CD4-positive, alpha-beta T cell treated with Interleukin-6 at 100 ng/mL for 8 hours (primary cell): ENCODE measurements at places on chromosomes 1 and 21.
A peak's percentile ranks its signal among the peaks of the same experiment; 100 is the strongest.

DNA sequence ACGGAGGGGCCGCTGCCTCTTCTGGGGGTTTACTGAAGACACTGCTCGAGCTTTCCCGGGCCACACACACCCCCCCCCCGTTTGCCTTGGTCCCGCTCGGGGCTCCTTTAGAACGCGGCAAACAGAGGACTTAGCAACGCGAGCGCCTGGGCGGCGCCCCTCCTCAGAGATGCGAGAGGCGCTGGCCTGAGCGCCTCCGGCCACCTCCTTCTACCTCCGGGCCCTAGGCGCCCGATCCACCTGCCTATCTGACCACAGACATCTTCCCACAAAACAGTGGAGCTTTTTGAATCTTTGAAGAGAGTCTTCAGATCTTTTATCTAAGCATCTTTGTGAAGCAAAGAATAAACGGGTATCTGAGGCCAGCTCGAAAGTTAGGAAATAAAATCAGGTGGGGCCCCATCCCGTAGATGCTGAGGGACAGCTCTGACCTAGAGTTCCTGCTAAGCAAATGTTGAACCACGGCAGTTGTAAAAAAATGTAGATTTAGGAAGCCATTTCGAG, 436 bp upstream of the TTLL7 start:
- peak; percentile 14 for DNase-seq

GRCh38 chr1:69321311-69321710, 246.4 kb upstream of the LRRC7 start:
- no peak for DNase-seq

- DNase-seq: no peak
Observed at GRCh38 chr1:108889706-108890384, 13.1 kb downstream of the GPSM2 start.

DNA sequence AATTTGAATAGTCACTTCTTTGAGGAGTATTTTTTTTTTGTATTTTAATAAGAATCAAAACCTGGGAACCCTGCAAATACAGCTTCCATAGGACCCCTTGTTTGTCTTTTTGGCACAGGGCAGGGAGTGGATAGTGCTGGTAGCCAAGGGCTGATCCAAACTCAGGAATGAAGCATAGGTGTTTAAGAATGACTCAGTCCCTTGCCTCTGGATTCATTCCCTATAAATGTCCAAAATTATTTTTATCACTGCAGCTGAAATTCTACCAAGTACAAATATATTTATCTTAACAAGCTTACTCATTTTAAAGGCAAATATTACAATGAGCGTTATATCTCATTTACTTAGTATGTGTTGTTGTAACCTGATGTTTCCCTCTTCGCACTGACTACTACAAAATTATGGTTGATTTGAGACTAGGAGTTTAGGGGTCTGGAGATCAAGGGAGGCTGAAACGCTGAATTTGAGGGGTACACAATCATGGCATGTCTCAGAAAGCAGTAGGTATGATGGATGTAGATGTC, 278.6 kb upstream of the LYPLAL1 start:
- no peak for DNase-seq

DNA sequence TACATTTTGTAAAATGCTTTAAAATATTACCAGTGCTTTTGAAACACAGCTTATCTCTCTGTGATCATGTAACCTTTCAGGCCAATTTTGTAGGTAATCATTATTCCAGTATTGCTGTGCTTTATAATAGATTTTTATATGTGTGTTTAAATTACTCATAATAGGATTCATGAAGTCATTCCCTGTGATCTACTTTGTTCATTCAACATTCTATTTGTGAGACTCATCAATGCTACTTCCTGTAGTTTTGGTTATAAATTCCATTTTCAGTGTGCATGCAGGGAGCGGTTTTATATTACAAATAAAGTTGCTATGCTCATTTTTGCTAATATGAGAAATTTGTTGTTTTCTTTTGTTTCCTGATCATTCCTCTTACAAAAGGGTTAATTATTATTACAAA, 4.1 kb upstream of the OR2M5 start:
- DNase-seq: no peak

- DNase-seq: no peak
Observed at GRCh38 chr1:183306317-183307042, 111.7 kb downstream of the NMNAT2 start.

- no peak for DNase-seq
Observed at GRCh38 chr1:5611851-5612250, 380.4 kb downstream of the NPHP4 start.

DNA sequence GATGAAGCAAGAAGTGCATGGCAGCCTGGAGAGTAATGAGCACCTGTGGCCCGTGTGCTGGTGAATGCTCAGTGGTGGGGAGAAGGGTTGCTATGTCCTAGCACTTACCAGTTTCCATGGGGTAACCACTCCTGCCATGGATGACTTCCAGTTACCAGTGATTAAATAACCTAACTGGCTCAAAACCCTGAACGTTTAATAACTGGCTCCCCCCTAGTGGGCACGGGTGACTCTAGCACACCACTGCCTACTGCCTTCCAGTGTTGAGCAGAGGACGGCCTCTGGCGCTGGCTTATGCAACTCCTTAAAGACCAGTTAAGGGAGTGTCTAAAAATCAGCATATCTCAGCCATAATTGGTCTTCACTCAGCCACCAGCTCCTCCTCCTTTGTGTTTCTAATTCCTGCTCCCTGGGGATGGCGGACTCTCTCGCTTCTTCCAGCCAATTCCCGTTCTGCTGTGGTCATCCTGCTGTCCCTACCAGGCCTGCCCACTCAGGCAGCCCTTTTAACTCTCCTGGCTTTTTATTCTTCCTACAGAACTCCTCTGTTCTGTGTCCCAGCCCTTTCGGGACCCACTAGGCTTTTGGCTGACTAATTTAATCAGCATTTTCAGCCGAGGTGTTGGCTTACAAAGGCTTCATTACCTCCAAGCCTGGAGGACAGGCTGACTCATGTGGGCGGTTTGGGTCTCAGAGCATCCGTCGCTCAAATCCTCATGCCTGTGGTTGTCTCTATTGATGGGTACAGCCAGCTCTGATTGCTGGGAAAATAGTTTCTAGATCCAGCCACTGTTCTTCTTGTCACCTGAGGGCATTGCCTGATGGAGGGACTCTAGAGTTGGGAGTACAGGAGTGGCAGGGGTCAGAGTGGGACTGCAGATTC, 332.4 kb downstream of the CAMTA1 start:
- no peak for DNase-seq

GRCh38 chr1:108316545-108316944, 72.7 kb upstream of the NBPF4 start:
- no peak for DNase-seq

GRCh38 chr21:36544545-36544944, 64.6 kb upstream of the CLDN14 start:
- no peak for DNase-seq

DNA sequence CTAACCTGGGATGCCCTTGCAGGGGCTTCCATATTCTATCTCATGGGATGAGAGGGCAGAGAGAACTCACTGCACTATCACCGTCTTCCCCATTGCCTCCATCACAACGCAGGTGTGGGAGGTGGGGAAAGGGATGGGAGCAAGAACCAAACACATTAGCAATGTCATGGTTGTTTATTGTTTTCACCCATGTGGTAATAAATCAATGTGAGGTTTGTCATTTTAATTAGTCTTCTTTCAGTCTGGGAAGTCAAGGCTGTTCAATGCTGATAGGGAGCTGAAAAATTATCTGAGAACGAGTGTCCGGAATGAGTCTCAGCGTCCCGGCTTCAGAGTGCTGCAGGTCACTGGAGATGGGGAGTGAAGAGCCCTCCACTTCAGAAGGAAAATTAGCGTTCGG, 268.5 kb downstream of the DUSP10 start:
- no peak for DNase-seq

GRCh38 chr21:25490742-25491141, 116.5 kb downstream of the MRPL39 start:
- DNase-seq: no peak

DNA sequence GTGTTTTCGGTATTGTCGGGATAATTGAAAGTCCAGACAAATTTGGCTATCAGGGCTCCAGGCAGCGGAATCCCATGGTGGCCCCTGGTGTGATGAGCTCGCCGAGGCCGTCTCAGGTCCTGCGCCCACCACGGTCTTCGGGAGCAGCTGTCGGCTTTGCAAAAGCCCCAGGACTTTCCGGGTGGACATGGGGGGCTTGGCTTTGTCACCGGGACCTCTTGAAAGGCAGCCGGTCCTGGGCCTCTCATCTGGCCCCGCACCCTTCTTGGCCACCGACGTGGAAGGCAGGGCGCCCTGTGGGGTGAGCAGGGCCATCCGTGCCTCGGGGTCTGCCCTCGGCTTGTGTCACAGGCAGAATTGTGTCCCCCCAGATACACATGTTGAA, 87.1 kb upstream of the ACTRT2 start:
- no peak for DNase-seq

GRCh38 chr1:64654519-64655341, 90.1 kb upstream of the RAVER2 start:
- no peak for DNase-seq

DNA sequence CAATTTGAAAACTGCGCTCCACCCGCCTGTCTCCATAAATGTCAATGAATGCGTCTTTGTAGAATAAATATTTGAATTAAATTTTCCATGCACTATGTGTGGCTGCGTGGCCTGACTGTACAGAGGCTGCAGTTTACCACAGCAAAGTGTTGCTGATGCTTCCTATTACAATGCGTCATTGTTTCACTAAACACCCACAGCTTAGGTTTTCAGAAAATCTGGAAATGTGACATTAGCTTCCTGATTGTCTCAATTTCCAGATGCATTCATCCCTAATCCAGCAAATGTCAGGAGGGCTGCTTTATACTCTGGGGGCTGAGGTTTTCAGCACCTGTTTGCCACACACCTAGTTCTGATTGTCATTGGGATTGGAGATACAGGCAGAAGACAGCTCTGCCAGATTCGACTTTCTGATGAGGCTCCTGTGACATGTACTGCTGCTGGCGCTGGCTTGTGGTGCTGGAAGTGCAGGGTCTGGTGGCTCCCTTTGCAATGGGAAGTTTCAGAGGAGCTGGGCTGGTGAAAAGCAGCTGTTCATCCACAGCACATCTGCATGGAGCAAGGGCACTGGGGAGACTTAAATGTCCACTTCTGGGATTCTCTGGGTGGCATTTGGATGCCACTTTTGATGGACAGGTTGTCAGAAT, 40.0 kb downstream of the URB2 start:
- no peak for DNase-seq

DNA sequence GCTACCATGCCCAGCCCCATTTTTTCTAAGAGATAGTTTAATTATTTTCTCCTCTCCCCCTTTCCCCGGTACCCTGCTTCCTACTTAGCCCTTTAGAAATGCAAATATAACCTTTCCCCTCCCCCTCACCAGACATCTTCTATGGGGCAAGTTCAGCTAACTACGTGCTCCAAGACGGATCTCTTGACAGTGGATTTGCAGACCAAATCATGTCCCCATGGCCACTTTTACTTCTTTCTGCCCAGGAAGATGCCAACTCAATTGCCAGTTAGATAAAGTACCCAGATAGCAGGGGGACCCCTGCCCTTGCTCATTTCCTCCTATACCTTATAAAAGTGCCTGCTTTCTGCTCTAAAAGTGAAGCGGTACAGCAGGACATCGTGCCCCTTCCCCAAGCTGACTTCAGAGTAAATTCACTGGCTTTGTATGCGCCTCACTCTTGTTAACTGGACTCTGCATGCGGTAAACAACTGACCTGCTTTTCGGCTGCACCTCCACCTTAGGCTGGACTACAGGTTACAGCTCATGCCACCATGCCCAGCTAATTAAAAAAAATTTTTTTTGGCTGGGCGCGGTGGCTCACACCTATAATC, 7.4 kb downstream of the DNAJC11 start:
- DNase-seq: no peak

- peak; percentile 3 for DNase-seq
Observed at GRCh38 chr1:28087614-28088167, 719 bp downstream of the EYA3 start.

DNA sequence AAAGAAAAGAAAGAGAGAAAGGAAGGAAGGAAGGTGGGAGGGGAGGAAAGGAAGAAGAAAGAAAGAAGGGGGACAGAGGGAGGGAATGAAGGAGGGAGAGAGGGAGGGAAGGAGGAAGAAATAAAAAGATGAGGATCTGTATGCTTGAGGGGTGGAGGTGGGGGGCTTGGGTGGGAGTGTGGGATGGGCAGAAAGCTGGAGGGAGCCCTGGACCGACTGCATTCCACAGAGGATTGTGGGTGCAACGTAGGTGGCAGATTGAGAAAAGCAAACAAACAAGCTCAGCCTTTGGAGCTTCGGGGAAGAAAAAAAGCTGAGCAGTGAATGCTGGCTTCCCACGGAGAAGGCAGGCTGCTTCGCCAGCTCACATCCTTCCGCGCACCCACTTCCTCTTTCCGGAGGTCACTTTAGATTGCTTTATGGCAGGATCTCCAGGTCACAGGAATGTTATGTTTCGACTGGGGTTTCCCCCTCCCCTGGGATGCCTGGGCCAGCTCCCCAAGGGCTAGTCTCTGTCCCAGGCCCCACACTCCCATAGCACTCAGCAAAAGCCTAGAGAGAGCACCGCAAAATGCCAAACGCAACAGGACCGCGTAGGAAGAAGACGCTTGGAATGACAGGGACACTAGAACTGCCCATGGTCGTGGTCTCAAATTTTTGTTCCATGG, 20.7 kb upstream of the LGALS8 start:
- peak; percentile 11 for DNase-seq

DNA sequence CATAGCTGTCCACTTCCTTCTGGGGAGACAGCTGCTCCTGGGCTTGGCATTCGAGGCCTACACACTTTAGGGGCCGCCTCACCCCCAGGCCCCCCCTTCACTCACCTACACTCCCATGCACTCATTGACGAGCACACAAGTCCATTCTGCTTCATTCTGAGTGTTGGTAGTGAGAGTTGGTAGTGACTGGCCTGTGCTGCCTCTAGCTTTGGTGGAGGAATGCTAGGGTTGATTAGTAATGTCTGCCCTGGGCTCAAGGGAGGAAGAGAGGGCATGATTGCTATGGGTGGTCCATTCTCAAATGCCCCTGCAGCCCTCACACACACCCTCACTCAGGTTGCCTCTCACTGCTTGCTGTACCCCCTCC, 30.4 kb downstream of the TRIM11 start:
- DNase-seq: no peak

- DNase-seq: no peak
Observed at GRCh38 chr1:101059945-101060542, 34.5 kb upstream of the DPH5 start.

DNA sequence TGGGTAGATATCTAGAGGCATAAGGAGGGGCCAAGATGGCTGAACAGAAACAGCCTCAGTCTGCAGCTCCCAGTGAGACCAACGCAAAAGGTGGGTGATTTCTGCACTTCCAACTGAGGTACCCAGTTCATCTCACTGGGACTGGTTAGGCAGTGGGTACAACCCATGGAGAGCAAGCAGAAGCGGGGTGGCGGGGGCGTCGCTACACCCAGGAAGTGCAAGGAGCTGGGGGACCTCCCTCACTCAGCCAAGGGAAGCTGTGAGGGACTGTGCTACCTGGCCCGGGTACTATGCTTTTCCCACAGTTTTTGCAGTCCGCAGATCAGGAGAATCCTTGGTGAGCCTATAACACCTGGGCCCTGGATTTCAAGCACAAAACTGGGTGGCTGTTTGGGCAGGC, 26.0 kb downstream of the KIFAP3 start:
- no peak for DNase-seq
